ELF-1 (cell line): ENCODE measurements at places on chromosomes 12 and 14.

GRCh38 chr12:102765736-102766135 is 151.3 kb downstream of the PAH start:
- DNase-seq, result no peak

DNA sequence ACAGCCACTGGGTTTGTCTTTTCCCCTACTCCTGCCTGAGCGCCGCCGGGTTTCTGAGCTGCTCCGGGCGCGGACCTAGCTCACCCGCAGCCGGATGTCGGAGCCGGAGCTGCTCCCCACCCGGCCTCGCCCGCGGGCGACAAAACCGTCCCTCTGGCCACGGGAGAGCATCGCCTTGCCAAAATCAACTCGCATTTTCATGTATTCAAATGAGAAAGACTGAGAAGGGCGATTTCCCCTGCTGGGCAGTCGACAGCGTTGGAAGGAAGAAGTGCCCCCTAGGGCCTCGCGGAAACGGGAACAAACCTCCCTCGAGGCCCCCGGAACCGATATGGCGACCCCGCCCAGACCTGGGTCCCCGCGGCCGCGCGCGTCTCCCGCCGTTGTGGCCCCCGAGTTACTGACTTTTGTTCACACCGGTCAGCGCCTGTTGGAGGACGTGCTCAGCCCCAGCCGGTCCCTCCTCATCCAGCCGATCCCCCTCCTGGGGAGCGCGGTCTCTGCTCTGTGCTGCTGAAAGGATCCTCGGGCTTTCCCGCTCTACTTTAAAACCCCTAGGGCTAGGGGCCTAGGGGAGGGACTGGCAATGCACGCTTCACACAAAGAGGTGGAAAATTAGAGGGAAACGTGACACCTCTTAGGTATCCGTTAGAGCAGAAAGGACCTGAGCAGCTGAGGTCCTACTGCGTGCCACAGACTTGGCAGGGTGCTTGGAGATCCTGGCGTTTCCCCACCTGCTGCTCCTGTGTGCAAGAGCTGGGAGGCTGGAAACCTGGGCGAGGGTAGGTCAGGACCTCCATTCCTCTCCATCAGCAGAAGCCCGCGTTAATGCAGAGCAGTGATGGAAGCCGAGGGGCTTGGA is 4.3 kb downstream of the TTC6 start:
- peak; percentile 71 for DNase-seq

DNA sequence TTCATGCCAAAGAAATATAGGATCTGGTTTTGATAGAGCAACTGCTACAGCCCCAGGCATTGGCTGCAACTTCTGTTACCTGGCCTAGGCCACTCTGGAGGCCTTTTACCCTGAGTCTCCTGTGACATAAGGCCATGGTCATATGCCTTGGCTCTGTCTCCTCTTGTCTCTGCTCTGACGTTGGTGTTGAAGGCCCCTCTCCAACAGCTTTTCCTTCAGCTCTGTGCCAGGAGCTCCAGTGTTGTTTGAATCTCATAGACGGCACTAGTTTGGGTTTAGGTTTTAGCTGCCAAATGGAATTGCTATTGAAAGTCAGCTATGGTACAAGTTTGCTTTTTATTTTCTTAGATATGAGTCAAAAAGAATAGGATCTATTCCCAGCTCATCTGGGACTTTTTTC is 41.1 kb downstream of the TTLL5 start:
- DNase-seq, result no peak

- no peak for DNase-seq
These were observed 3.3 kb downstream of the TMTC2 start for GRCh38 chr12:82690006-82690405.

DNA sequence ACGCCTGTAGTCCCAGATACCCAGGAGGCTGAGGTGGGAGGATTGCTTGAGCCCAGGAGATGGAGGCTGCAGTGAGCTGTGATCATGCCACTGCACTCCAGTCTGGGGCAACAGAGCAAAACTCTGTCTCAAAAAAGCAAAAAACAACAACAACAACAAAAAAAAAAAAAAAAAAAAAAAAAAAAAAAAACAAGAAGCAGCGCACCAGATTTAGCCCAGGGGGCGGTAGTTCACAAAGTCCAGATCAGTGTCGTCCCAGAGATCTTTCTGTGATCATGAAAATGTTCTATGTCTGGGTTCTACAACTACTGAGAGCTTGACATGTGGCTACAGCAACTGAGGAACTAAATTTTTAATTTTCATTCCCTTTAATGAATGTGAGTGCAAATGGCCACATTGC is 27.4 kb downstream of the OAS2 start:
- DNase-seq, result peak; percentile 6
